ENCODE measurements at places on chromosomes 3 and 15.

- DNase-seq, result no peak
These were observed 144.0 kb downstream of the CHSY1 start for GRCh38 chr15:101107625-101108460.

GRCh38 chr15:86444527-86444926 lies 364.9 kb downstream of the AGBL1 start:
- no peak for DNase-seq

- DNase-seq, result no peak
These were observed 13.2 kb upstream of the PODXL2 start for GRCh38 chr3:127615631-127616305.

DNA sequence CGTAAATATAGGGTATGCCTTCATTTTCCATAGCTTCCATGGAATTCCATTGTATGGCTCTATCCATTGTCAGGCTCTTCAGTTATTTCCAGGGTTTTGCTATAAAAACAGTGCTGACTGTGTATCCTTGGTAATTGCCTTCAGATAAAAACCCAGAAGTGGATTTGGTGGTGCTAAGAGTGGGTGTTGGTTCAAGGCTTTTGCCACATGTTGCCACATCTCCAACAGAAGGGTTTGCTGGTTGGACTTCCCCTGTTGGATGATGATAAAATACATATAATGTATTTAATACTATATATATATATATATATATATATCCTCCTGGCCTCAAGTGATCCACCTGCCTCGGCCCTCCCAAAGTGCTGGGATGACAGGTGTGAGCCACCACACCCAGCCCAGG lies 97.8 kb downstream of the FLNB start:
- DNase-seq, result no peak

GRCh38 chr3:129052675-129053074 lies 7.9 kb upstream of the GP9 start:
- no peak for DNase-seq

Data from right renal cortex interstitium (tissue), 3 donors.